GM19239 (cell line): ENCODE measurements at places on chromosomes 12 and 14.

DNA sequence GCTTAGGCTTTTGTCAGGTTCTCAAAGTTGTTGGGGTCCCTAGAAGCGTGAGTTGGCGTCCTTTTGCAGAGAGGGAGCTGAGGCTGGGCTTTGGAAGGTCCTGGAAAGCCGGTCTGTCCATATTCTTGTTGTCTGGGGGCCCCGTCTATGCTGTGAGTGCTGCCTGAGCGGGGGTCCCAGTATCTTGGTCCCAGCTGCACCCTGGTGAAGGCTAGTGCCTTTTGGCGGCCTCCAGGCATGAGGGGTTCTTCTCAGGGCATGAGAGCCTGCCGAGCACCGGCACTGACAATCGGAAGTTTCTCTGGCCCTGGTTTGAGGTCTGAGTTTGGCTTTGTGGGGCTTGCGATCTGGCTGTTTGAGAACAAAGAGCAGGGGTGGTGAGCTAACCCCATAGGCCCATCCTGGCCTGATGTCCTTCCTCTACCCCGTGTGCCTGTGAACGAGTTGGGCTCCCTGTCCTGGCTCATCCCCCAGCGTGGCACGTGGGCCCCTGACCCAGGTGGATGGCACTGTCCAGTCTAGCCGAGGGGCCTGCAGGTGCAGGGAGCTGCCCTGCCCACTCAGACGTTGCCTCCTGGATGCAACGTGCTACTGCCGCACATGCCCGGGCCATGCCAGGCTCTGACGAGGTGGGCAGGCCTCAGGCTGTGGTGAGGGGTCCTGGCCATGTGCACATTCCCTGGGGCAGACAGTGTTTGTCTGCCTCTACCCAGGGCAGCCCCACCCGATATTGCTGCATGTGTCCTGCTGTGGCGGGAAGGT is 3.9 kb downstream of the CEP170B start:
- no peak for DNase-seq

- no peak for DNase-seq
Measured at GRCh38 chr14:94775091-94775870, 5.4 kb upstream of the GSC start.

- DNase-seq = no peak
Measured at GRCh38 chr12:132484891-132485441, 5.0 kb upstream of the FBRSL1 start.

GRCh38 chr12:70094467-70094866 is 148.8 kb upstream of the CNOT2 start:
- no peak for DNase-seq

DNA sequence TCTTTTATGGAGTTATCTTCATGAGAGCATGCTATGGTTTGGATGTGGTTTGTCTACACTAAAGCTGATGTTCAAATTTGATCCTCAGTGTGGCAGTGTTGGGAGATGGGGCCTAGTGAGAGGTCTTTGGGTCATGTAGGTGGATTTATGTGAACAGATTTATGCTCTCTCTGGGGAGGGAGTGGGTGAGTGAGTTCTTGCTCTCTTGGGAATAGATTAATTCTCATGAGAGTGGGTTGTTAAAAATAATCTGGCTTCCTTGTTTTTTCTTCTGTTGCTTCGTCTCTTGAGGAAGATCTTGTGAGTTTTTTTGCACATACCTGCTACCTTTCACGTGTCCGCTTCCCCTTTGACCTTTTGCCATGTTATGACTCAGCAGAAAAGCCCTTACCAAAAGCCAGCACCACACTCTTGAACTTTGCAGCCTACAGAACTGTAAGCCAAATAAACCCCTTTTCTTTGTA is 20.5 kb downstream of the DERA start:
- no peak for DNase-seq

DNA sequence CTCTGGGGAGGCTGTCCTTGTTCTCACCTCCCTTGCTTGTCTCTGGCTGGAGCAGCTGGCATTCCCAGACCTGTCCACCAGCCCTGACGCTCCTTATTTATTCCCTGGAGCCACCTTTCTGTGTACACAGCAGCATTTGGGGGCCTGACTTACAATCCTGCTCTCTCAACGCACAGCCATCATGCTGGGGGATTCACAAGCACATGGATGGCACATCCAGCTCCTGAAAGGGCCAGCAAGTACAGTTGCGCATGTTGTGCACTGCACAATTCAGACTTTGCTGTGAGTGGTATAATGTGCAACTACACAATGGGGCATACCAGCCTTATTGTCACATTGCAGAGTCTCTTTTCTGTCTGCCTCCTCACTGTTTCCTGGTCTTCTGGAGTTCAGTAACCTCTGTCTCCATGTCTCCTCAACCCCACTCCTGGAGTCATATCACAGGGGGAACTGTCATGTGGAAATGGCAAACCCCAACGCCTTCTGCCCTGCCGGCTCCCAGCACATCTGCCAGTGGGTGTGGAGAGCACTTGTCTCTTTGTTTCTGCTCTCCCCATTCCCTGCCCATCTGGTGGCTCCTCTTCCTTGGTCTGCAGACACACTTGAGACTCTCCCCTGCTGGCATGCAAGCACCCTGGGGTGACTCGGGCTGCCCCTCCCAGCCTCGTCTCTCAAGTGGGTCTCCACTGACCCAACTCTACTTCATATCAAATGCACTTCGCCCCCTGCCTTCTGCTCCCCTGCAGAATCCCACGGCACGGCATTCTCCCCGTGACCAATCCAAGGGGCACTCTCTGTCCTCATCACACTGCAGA is 41.2 kb upstream of the MEG3 start:
- no peak for DNase-seq

DNA sequence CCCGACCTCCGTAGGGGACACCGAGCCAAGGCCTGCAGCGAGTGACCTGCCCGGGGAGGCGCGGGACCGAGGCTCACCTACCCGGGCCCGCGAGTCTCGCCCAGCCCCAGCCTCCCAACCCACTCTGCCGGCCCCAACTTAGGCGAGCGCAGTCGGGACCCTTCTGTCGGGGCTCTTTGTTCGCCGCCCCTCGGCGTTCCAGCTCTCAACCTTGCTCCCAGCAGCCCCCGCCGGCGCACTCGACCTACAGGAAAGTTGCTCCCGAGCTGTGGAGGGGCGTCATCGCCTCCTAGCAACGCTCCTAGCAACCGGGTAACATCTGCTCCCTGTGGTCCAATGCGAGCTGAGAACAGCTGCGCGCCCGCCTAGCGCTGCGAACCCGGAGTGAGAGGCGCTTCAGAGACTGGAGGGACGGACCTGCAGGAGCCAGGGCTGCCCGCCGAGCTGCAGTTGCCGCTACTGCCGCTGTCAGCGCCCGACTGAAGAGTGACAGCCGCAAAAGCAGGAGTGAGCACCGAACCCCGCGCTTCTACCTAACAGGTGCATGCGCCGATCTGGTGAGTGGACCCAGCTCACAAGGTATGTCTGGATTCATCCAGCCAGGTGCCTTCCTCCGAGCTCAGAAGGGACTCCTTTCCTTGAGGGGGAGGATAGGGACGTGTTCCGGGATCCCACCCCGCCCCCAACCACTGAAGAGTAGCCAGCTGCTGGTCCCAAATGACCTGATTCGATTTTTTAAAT is 355.0 kb downstream of the SNAPC1 start:
- DNase-seq = peak; percentile 24

GRCh38 chr12:45205165-45205825 is 10.6 kb upstream of the ANO6 start:
- no peak for DNase-seq

DNA sequence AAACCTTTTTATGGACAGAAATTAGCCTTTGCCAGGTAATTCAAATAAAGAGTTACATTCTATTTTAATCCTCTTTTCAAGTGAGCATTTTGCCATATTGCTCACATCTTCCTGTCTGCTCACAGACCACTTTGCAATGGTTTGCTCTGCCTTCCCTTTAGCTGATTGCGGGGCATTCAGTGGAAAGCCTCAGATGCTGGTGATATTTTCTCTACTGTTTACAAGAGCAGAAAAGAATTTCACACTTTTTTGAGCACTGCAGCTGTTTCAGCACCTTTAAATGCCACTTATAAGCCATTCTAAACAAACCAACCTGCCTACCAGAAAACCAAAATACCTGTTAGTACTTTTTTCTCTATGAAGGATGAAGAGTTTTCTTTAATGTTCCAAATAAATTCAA is 195.7 kb upstream of the LRIG3 start:
- no peak for DNase-seq

- DNase-seq = no peak
Measured at GRCh38 chr12:72098622-72099021, 160.0 kb downstream of the TPH2 start.

GRCh38 chr14:61197416-61197815 is 83.7 kb downstream of the TMEM30B start:
- DNase-seq = no peak

GRCh38 chr12:19739195-19739776 is 300.0 kb downstream of the AEBP2 start:
- peak; percentile 7 for DNase-seq

DNA sequence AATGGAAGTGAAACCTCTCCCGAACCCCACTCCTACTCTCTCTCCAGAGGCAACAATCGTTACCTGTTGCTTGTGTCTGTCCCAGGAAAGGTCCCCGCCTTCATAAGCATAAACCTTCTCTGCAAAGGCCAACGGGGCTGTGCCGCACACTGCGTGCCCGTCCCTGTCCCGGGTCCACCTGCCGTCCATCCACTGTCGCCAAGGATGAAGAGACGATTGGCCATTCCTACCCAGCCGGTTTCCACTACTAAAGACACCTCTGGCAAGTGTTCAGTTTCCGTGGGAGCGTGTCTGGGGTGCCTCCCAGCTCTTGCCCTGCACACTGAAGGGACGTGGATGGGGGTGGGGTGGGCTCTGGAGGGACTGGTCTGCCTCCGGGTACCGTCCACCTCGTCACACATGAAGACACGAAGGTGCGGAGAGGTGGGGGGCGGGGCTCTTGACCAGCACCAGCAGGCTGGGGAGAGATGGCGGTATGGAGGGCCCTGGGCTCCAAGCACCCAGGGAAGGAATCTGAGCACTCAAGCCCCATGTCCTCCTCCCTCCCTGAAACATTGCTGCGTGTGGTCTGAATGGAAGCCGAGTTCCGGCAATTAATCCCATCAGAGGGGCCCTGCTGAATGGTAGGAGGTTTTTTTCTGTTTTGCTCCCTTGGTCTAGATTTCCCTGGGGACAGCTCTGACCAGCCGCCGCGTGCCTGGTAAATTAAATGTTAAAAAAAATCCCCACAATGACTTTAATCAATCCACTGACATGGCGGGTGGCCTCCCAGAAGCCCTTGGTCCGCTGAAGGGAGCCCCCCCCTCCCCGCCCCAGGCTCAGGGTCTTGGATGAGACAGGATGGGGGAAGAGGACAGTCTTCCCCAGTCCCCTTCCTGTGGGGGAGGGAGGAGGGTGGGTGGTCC is 4.1 kb upstream of the KIF26A start:
- DNase-seq = no peak

GRCh38 chr14:20683891-20684661 is at the start of gene RNASE4:
Gene RNASE4, plus strand, starts transcription at chr14:20684560. Its CDS starts 14,812 bp downstream, at chr14:20699372.
- peak; percentile 40 for DNase-seq

DNA sequence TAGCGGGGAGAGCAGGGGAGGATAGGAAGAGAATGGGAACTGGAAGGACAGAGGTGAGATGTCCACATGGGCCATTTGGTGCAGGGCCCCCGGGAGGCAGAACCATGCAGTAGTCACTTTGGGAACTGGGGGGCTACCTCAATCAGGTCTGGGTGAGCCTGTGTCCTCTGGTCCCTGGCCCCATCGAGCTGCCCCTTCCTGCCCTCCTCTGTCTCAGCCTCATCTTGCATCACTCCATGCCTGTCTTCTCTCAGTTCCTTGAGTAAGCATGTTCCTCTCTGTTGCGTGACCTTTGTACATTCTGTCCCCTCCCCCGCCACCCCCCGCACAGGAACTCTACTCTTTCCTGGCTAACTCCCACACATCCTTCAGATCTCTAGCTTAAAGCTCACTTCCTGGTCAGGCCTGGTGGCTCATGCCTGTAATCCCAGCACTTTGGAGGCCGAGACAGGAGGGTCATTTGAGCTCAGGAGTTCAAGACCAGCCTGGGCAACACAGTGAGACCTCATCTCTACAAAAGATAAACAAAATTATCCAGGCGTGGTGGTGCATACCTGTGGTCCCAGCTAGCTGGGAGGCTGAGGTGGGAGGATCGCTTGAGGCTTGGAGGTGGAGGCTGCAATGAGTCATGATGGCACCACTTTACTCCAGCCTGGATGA is 23.2 kb downstream of the FOS start:
- DNase-seq = no peak

DNA sequence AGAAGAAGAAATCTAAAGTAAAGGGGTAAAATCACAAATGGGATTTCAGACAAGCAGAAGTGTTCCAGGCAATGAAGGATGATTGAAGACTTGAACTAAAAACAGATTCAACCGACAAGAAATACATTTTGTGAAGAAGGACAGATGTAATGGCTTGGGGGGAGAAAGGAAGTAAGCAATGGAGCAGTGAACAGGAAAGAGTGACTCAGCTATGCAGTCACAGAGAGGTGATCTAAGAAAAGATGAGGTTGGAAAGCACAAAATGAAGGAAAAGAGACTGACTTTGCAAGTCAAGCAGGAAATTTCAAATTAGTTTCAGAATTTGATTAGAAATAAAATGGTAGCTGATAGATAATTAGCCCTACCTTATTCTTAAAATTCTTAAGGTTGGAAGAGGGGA is 66.5 kb downstream of the PUS7L start:
- DNase-seq = no peak
